ENCODE measurements at places on chromosomes 2 and 18. TPM values are rescaled to one million over a fixed set of nuclear protein-coding genes. Genes with fewer than 3 reads are reported as not detected.

DNA sequence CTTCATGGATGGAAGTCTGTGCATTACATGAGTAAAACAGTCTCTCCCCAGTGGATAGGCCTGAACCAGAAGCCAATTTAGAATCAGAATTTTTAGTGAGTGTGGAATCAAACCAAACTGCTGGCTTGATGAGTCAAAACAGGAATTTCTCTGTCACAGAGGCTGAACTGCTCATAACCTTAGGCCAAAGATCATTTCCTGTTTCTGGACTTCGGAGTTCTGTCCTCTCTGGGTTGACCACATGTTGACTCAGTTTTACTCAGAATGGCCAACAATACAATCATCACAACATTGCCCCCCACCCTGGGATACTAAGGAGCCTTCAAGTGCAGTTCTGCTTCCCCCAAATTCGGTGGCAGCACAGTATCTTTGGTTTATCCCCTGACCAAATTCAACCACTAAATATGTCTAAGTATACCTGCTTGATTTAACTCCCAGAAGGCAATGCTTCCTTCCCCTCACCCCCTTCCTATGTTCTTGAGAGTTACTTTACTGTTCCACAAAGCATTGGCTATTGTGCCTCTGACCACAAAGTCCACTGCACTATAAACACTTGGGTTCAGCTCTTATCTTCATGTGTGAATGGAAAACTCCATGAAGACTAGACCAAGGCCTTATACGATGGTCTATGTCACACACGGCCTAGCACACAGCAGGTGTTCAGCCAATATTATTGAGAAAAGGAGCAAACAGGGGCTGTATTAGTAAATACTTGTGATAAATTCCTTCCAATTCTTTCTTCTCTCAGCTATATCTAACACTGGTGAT is 67.8 kb downstream of the NXPH2 start:
- DNase-seq, result peak; percentile 77

RAX gene
- total RNA-seq, result not detected

GNAL gene
- total RNA-seq, result 0.15 TPM

GRCh38 chr2:148560496-148560895 is 84.1 kb upstream of the EPC2 start:
- DNase-seq, result no peak

ACMSD gene
- not detected for total RNA-seq

Data from M059J (cell line).